ENCODE measurements at places on chromosomes 12 and 14.

DNA sequence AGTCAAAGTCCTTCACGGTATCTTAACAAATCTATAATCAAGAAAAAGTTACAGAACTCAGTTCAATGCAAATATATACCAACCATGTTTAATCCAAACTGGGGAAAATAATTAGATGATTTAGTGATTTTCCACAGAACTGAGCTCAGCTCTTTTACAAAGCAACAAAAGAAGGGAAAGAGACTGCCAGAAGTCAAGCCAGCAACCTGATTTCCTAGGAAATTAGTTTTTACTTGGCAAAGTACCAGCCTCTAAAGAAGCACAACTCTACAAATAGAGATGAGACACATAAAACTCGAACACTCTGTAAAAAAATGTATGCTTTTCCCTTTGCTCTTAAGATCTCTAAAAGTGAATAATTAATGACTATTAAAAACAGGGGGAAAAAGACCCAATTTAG lies 19.4 kb downstream of the NUMB start:
- DNase-seq, result no peak

- peak; percentile 29 for DNase-seq
These were observed 14.4 kb downstream of the CLSTN3 start for GRCh38 chr12:7144414-7145120.

DNA sequence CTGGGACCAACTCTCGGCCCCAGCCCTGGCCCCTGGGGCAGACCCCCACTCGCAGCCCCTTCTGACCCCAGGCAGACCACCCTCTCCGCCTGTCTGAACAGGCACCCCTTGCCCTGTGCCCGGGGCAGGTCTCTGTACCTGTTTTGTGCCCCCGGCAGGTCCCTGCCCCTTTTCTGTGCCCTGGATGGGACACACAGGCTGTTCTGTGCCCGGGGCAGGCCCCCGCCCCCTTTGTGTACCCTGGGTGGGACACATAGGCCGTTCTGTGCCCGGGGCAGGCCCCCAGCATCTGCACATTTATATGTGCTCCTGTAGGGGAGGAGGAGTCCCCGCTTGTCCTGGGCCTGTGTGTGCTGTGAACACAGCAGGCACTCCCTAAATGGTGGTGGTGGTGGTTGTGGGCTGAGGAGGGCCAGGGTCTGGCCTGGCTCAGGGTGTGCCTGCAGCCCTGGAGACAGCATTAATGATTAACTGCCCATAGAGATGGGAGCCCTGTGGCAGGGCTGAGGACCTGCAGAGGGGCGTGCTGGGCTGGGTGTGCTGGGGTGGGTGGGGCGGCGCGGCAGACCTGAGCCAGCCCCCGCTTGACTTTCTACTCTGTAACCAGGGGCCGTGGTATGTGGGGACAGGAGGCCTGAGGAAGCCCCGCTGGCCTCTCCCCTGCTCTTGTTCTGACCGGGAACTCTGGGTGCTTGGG lies 3.7 kb downstream of the FBRSL1 start:
- DNase-seq, result no peak

DNA sequence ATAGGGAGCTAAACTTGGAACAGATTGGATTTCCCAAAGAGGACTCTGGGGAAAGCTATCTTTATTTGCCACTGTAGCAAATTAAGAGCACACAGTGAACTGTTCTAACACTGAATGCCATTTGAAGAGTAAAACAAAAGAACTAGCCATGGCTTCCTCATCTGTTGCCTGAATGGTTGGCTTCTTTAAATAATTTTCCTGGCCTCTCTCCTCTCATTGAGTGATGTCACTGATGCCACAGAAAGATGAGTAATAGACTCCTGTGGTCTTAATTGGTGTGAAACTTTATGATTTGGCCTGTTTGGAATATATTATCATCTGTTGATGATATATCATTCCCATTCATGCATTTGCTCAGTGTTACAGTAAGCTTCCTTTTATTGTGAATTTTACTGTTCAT lies 42.5 kb downstream of the WDR20 start:
- DNase-seq, result no peak

DNA sequence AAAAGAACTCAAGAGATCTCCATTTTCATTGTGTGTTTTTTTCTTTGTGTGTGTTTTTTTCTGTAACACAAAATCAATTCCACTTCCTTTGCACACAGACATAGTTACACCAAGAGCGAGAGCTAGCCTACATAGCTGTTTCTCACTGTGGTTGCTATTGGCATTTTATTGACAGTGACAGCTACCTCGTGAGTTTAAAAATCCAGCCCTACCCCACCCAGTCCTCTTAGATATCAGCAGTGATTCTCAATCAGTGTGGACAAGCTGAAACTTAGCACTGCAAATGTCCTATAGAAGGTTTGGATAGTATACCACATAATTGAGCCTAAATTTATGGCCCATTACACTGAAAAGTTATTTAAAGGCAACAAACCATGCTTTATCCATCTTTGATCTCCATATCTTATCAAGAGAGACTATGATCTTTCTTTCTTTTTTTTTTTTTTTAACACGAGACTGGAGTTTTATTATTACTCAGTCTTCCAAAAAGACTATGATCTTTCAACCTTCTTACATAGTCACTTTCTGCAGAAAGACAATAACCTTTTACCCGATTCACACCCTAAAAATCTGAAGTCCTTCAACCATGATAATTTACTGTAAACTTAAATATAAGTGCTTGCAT lies 46.8 kb downstream of the ATP2B1 start:
- DNase-seq, result no peak

GRCh38 chr12:51196547-51196946 lies 21.3 kb downstream of the POU6F1 start:
- no peak for DNase-seq

- no peak for DNase-seq
These were observed 41.0 kb downstream of the KTN1 start for GRCh38 chr14:55620981-55621380.

DNA sequence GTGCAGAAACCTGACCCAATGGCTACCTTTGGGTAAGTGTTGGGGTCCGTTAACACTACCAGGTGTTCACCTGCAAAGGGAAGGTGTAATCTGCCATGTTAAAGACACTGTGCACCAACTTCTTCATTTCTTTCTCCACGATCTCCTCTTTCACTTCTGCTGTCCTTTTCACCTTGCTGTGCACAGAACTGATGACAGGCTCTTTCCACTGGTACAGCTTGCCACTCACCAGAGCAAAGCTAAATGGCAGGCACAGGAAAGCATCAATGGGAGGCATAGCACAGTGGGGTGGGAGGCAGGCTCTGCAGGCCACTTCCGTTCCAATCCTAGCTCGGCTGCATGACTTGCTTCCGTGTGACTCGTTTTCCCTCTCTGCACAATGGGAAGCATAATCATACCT lies 2.6 kb upstream of the C12orf76 start:
- no peak for DNase-seq

GRCh38 chr12:103975368-103975767 lies 9.7 kb downstream of the TDG start:
- DNase-seq, result no peak

- DNase-seq, result no peak
These were observed 115.4 kb upstream of the KRAS start for GRCh38 chr12:25366122-25366521.

- DNase-seq, result peak; percentile 4
These were observed 883 bp downstream of the FOXJ2 start for GRCh38 chr12:8033153-8034044.

- DNase-seq, result no peak
These were observed 65.1 kb upstream of the FAM222A start for GRCh38 chr12:109648521-109648920.

DNA sequence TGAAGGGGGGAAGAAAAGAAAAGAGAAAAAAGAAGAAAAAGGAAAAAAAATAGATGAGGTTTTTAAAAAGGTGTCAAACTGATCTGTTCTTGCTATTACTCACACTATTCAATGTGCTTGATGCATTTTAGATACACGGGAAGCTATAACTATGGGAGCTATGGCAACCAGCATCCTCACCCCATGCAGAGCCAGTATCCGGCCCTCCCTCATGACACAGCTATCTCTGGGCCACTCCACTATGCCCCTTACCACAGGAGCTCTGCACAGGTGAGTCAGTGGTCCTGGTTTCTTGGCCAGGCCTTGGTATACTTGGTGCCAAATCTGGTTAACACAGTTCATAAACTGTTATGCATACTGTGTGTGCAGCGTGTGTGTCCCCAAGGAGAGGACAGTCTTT lies 24.0 kb upstream of the RIC8B start:
- DNase-seq, result no peak

DNA sequence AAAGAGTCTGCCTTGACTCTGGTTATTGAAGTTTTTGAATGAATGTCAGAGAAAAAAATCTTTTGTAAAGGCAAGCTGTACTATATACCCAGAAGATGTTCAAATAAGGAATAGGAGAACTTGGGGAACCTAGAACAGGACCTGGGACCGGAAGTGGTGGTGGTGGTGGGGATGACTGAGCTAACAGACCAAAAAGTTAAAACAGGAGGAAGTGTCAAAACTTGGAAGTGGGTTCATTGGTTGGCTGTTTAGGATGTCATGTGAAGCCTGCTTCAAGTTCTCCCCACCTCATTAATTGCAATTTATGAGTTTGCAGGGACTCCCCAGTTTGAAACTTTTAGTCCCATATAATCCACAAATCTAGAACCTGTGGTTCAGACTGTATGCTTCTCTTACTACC lies 26.2 kb downstream of the PLXNC1 start:
- DNase-seq, result no peak

DNA sequence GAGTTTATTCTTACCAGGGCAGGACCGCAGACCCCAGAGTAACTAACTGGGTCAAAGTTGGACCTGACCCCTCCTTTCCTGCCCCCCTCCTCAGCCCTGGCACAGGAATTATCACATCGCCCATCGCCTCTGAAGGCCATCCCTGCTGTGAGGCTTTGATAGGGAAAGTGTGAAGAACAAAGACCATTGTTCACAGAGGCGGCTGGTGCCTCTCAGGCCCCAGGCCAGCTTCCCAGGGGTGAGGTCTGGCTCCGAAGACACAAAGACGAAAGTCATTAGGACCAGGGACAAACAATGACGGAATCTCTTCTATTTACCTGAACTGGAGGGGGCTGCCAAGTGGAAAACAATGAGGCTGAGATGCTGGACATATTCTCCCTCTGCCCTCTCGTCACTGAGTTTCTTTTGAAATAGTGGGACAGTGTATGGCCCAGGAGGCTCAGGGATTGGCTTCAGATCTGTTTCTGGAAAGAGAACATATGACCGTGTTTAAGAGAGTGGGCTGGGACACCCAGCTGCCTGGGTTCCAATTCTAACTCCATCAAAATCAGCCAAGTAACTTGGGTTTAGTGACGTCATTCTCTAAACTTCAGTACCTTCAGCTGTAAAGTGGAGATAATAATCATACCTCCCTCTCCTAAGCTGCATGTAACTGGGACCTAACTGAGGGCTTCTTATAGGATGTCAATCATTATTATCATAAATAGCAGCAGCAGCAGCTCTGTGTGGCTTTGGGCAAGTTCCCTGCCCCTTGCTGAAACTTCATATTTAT lies 769.4 kb downstream of the MED13L start:
- no peak for DNase-seq

DNA sequence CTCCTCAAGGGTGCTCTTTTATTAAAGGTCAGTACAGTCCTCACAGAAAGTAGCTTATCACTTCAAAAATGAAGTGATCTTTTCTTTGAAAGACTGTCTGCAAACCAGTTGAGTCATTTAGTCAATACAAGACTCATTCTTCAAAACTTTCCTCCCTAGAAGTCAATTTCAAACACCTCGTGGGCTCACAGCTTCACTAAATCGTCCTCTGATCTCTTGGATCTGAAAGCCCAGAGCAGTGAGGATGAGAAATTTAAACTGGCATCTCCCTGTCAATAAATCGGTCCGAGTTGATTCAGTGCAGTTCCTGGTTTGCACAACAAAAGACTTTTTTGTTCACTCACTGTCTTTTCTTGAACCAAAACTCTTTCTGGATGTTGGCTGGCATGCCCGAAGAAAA lies 44.5 kb downstream of the NUAK1 start:
- no peak for DNase-seq

GRCh38 chr12:110677206-110677911 lies 11.6 kb downstream of the HVCN1 start:
- DNase-seq, result no peak

GRCh38 chr14:51592836-51593235 lies 58.9 kb upstream of the FRMD6 start:
- DNase-seq, result no peak

DNA sequence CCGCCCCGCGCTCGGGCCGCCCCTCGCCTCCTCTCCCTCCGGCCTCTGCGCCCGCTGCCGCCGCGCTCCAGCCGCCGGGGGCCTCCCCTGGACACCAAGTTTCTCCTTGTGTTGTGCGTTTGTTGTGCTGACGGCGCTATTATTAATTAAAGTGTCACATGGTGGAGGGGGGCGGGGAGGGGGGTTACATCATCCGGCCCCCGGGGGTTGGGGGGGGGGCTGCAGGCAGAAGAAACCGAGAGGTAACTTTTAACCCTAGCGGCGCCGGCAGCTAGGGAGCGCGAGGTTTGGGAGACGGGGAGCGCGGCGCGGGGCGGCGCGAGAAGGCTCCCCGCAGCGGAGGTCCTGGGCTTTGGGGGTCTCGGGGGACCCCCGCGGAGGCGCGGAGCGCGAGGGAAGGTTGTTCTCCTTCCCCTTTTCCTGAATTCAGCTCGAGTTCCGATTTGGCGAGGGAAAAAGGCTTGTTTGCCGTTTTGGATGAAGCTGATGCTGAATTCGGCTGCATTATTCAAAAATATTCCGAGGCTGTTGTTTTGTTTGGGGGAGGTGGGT lies at the start of gene HRK:
Gene HRK (minus strand): TSS at position 117 of the 552 bp plus-strand sequence. CDS start 134 bp downstream, outside the sequence.
- no peak for DNase-seq

DNA sequence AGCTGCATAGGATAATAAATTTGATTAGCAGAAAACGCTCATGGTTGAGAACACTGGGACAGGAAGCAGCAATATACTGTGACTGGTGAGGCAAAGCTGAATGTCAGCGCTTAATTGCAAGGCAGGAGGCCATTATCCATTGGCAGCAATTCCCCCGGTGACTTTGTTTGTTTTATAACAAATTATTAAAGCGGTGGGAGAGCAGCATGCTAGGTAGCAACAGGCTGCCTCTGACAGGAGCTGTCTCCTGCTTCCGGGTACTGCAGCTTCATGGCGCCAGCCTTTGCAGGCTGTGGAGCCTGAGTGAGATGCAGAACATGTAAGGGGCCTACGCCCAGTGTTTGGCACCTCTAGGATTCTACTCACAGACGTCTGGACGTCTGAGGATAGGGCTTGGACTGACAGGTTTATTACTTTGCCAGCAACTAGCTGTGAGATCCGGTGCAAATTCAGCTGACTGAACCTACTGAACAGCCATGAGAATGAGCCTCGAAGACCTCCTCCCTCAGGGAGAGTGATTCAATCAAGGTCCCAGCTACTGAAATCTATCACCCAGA lies 82.1 kb upstream of the SSTR1 start:
- peak; percentile 88 for DNase-seq

- DNase-seq, result no peak
These were observed 106.8 kb downstream of the ZFC3H1 start for GRCh38 chr12:71556875-71557274.

DNA sequence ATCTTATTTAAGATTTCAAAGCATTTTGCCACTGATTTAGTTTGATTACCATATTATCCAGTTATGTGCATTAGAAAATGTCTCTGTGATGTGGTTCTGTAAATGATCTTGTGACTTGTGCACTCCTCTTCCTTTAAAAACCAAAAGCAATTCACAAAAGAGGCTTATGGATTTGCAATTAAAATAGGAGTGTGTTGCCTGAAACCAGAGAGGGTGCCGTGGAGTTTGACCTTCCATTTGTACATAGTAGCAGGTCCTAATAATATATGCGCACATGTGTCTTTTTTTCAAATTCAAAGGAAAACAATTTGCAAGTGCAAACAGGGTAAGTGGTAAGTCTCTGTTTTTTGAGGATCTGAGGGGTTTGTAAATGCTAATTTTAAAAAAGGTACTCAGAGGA lies 470.9 kb downstream of the VRK1 start:
- no peak for DNase-seq
